IPS DF 6.9 (cell line): ENCODE measurements at places on chromosomes 4 and X.

GRCh38 chr4:19005211-19005610 lies 983.7 kb upstream of the LCORL start:
- DNase-seq, result no peak

DNA sequence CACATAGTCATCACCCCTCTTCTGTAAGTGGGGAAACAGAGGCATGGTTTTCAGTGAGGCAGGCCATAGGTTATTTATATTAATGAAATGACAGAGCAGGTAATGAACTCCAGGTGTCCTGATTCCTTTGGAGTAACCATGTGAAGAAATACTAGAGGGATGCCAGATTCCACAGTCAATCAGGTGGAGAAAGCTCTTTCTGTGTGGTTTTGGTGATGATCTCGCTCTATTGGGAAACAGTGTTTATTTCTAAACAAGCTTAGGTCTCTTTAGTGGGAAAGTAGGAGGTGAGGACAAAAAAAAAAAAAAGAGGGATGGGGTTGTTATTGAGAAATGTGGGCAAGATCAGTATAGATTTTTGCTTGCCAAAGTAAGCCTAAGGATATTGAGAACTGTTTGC lies 12.2 kb downstream of the DOCK11 start:
- DNase-seq, result no peak

DNA sequence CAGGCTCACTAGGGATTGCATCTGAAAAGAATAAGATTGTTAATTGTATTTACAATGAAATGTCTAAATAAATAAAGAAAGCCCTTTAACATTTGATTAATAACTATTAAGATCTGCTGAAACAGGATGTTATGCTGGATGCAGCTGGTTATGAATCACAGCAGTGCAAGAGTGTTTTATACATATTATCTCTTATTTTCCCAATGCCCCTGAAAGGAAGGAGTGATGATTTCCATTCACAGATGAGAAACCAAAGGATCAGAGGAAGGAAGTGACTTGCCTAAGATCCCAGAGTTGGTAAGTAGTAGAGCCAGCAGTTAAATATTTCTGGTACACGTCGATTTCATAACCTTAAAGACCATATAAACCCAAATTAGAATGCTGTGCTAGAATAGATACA lies 76.3 kb upstream of the ARHGAP36 start:
- no peak for DNase-seq

DNA sequence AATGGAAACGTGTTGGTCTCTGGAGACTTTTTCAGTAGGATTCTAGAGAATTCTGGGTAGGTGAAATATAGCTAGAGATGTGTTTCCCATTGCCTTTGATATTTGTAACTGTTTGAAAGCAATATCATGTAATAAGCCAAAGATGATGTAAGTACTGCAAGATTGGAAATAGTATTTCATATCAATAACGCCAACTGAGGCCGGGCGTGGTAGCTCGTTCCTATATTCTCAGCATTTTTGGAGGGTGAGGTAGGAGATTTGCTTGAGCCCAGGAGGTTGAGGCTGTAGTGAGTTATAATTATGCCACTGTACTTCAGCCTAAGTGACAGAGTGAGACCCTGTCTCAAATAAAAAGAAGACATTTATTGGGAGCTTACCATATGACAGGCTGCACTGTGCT lies 9.5 kb downstream of the ADH1A start:
- DNase-seq, result no peak

DNA sequence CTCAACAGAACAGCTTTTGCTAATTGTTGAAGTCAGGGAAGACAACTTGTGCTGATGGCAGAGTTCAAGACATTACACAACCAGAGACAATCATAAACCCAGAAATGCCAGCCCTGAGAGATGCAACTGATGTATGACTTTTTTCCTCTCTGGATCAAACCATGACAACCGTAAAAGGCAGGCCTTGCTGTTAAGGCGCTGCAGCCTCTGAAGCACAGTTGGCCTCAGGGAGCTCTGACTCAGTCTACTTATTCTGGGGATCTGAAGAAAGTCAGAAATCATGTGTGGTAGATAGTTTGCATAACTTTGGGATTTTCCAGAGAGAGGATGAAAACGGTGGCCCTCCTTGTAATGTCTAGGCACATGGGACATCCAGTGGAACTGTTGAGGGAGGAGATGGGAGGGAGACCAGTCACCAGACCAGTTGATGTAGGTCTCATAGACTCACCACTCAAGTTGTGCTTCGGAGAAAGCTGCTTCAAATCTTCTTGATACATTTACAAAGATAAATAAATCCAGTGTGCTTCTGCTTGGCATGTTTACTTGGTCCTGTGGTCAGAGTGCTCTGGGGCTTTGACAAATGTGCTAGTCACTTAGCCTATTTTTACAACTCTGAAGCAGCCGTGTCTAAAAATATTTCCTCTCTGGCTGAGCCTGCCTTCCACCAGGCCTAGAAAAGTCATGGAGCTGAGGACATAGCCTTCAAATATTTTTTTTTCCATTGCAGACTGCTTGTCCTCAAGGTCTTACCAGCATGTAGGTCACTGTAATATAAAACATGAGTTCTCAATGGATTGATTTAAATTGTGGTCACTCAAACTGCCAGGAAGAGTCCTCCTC lies 7.5 kb downstream of the HADH start:
- DNase-seq, result no peak

DNA sequence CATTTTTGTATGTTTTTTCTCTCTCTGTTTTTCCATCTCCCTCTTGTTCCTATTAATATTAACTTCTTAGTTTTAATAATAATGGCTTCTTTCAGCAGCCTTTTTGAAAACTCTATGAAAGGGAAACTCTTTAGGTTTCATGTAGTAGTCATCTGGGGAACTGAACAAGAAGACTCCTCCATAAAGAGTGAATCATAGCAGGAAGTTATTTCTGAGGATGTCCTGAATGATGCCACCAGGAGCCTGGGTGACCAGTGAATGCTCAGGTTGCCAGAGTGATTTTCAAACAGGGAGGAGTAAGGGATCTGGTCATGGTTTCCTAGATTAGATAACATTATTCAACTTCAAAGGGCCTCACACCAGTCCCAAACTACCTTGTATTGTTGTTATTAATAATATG lies 212.8 kb upstream of the PDE5A start:
- DNase-seq, result no peak

DNA sequence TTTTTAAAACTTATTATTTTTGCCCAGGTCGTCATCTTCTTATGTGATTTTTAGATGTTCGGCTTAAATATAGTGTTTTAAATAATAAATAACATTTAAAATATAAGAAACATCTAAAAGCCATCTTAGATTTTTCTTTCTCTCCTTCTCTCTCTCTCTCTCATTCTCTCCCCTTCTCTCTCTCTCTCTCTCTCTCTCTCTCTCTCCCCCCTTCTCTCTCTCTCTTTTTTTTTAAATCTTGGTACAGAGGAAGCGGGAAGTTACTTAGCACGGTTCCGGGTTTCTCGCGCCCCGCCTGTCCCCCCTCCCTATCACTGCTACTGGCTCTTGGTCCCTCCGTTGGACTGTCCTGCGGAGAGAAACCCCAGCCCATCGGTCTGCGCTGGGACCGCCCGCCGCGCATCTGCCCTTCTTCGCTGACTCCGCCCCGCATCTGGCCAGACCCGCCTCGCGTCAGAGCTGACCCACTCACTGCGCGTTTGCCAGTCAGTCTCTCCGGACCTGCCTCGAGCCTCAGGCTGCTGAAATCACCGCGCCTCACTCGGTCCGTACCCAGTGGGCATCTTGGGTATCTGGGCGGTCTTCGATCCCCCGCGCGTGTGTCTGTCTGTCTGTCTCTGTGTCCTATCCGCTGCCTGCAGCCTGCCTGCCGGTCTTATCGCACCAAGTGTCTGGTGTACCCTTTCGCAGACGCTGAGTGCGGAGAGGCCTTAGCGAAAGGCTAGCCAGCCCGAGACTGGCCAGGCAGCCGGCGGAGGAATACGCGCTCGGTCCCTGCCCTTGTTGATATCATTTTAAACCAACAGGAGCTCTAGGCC lies at the start of gene PABPC5:
TSS of gene PABPC5 (plus strand) at position 489 of the 818 bp plus-strand sequence. CDS start 739 bp downstream, outside the sequence.
- DNase-seq, result peak; percentile 47

DNA sequence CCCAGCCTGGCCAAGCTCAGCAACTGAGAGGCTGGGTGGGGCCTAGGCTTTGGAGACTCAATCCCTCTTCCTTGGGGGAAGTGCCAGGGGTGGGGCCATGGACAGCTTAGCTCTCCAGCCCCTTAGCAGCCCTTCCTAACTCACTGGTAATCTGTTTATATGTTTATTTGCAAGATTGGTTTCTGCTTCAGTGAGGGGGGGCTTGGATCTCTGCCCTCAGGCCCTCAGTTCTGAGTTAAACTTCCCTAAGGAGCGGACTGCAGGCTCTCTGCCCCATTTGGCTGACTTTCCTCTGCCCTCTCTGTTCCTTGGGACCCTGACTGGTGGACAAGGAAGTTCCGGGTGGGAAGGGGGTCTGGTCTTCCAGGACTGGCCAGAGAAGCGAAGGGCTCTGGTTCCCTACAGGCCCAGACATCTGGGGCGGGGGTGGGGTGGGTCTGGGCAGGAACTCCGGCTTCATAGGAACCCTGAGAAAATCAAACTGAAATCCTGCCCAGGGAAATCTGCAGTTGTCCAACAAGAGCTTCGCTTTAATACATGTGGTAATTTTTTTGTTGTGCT lies 51.4 kb downstream of the NALF2 start:
- no peak for DNase-seq

GRCh38 chr4:30001628-30002027 lies 718.5 kb upstream of the PCDH7 start:
- no peak for DNase-seq
